ENCODE measurements at places on chromosomes 1 and 21.

DNA sequence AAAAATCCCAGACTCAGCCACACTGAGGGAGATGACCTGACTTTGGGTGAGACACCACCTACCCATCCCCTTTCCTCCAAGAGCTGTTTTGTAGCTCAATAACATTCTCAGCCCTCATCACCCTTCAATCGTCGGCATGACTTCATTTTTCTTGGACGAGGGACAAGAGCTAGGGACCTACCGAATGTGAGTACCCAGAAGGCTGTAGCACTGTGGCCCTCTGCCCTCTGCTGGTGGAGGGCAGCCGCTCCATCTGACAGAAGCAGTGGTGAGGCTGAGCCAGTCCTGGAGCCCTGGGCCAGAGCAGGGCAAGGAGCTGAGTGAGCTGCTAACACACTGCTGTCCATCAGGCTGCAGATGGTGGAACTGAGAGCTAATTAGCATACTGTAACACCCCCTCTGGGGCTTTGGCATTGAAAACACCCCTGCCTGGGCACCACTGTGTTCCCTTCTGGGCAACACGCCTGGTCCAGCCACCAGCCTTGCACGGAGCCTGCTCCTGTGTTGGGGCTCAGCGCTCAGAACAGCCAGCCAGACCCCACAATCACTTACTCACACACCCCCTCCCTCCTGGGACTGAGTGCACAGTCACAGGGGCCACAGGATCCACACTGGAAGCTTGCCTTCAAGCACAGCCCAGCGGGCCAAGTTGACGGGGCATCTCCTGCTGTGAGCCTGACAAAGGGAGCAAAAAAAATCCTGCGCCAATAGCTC, 18.3 kb upstream of the ALPL start:
- no peak for DNase-seq

DNA sequence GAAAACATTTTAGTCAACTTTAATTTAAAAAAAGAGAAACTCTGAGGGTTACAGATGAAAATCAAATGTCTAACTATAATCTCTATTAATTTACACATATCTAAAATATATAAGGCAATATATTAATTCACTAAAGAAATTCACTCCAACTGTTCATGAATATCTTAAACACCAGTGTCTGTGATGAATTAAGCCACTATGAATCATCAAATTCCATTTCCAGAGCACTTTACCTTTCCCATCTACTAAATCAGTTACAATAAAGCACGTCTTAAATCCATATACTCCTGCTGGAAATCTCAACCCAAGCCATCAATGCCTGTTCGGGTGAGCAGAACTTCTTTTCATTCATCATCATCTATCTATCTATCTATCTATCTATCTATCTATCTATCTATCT, 4.3 kb downstream of the TAF5L start:
- DNase-seq, result no peak

DNA sequence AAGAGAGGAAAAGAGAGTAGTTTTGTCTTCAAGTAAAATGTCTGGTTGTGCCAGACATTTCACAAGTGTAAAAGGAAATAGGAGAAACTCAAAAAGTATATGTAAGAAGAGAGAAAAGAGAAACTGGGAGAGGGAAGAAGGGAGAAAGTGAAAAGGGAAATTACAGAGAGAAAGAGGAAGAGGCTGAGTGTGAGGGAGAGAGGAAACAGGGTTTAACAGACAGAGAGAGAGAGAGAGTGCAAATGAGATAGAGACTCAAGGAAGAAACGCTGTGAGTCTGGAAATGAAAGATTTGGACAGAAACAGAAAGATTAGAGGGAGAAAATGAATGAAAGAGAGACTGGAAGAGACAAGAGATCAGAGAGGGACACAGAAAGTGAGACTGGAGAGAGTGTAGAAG, 806.2 kb downstream of the PLA2G4A start:
- no peak for DNase-seq

DNA sequence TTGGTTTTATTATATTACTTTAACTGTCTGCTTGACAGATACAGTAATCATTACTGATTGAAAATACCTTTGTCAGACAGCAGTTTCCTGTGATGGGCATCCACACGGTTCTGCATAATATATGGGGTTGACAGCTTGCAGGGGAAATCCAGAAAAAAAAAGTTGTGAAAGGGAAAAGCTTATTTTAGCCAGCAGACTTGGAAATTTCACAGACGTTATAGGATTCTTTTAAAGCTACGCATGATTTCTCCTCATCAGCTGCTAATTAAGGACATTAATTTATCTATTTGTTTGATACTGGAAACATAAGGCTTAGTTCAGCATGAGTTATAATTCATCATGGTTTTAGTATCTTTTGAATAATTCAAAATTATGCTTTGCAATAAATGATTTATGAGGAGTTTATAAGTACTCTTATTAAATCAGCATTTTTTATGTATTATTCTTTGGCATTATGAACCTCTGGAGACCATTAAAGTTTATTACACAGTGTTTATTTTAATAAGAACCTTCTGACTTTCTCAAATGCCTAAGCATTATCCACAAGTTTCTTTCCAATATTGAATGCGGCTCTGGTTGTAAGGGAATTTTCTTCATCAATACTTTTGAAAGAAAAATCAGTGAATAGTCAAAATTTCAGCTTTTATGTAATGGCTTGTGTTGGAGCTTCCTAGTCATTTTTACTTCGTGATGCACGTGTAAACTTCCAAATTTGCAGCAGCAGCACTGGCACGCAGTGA, 235.3 kb upstream of the KCNK2 start:
- no peak for DNase-seq

DNA sequence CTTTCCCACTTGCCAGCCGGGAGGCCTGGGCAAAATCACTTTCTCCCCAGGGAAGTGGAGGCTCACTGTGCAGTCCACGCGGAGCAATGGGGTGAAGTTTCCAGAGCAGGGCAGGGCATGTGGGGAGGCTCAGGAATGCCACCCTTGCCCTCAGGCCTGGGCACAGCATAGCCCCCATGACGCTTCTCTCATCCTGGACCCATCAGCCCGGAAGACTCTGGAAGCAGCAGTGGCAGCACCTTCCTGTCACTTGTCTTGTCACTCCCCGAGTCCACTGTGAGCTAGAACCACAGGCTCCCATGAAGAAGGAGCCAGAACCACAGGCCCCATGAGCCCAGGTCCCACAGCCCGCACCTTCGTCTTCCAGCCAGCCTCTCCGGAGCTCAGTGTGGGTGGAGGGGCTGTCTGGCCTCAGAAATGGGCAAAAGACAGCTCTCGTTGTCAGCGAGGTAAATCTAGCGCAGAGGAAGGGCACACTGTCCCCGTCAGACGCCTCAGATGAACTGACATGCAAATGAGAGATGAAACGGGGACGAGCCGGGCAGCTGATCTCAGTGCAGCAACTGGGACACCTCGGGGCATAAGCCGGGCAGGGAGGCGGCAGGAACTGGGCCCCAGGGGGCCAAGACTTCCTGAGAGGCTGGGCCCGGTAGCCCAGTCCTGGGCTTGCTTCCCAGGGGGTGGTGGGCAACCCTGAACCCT, 6.1 kb downstream of the PDE9A start:
- no peak for DNase-seq

DNA sequence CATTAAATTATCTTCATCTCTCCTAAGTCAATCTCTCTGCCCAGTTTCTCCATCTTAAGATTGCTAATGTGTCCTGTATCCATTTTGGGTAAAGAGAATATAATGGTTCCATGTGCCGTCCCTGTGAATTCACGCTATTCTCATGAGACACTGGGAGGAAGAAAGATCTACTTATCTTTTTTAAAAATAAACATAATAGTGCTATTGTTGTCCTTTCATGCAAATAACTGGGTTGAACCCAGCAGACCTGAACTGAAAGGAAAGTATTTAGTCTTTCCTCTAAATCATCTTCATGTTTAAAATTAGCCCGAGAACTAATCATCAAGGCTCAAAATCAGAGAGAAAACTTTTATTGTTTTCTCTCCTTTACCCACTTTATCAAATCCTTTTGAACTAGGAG, 22.4 kb downstream of the SLAMF1 start:
- DNase-seq, result no peak

GRCh38 chr1:8343464-8344001, 25.6 kb downstream of the SLC45A1 start:
- no peak for DNase-seq

GRCh38 chr1:178964469-178965330, 61.0 kb upstream of the FAM20B start:
- DNase-seq, result no peak

DNA sequence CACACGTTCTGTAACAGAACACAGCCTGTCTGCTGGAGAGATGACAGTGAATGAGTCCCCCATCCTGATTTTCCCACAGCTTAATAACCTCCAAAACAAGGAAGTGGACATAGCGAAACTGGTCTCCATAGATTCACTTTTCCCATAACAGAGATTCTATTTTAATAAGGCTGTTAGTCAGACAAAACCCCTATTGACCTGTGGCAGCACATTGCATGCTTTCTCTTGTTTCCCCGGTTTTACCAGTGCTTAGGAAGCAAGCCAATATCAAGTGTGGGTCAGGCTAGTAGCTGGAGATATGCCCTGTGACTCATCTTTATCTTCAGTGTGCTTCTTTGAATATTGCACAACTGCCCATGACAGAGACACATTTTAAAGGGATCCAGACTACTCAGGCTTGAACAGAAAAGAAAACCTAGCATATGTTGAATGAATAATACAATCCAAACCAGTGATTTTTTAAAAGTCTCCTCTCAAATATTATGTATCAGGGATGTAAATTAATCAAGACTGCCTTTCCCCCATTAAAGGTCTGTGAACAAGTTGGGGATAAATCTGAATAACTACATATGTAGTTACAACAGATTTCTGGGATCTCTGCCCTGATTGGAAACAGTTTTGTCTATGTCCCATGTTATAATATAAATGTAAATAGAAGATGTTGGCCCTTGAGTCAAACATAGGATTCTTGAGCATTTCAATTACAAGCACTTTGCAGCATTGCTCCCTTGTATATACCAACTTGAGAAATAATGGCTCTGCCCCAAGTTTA, 11.9 kb upstream of the CLDN8 start:
- DNase-seq, result no peak

- no peak for DNase-seq
Measured at GRCh38 chr1:153094426-153094825, at the start of gene SPRR2E. TSS of gene SPRR2E (minus strand) at chr1:153094526. CDS start at chr1:153093751, 775 bp downstream.

GRCh38 chr1:215569986-215570824, 3.1 kb downstream of the KCTD3 start:
- no peak for DNase-seq

DNA sequence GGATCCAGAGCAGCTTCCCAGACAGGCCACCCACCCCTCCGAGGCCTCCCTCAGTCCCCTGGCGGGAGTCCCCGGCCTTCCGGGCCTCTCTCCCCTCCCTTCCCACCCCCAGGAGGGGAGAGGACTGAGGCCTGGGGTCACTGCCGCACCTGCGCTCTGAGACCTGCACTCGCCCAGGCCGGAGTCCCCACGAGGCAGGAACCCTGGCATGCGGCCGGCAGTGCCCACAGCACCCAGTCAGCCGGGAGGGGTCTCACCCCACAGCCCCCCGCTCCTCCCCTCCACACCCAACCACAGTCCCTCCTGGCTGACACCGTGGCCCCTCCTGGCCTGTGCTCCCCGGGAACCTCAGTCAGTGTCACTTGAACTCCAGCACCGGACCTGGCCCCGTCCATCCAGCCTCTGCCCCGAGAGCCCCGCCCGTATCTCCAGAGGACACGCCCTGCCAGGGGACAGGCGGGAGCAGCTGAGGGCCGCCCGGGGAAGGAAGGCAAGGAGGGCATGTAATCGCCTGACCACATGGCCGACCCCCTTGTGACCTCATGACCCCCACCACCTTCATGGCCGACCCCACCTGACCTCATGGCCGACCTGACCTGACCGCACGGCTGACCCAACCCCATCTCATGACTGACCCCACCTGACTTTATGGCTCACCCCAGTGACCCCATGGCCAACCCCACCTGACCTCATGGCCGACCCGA, 28.7 kb upstream of the TTLL10 start:
- DNase-seq, result no peak

GRCh38 chr1:22749919-22750684, 39.5 kb downstream of the EPHB2 start:
- DNase-seq, result no peak

GRCh38 chr1:3597599-3597964, 13.7 kb downstream of the MEGF6 start:
- DNase-seq, result no peak

DNA sequence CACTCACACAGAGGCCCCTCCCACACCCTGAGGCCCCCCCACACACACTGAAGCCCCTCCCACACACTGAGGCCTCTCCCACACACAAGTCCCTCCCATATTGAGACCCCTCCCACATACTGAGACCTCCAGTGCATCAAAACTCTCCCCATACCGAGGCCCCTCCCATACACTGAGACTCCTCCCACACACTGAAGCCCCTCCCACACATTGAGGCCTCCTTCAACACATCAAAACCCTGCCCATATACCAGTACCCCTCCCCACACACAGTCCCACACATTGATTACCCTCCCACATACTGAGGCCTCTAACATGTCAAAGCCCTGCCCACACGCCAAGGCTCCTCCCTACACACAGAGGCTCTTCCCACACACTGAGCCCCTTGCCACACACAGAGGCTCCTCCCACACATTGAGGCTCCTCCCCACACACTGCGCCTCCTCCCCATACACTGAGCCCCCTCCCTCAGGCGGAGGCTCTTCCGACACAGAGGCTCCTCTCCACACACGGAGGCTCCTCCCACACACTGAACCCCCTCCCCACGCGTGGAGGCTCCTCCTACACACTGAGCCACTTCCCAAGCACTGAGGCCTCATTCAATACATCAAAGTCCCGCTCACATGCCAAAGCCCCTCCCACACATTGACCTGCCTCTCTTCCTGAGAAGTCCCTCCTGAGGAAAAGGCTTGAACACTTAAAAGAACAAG, 392.3 kb downstream of the CAMTA1 start:
- no peak for DNase-seq

DNA sequence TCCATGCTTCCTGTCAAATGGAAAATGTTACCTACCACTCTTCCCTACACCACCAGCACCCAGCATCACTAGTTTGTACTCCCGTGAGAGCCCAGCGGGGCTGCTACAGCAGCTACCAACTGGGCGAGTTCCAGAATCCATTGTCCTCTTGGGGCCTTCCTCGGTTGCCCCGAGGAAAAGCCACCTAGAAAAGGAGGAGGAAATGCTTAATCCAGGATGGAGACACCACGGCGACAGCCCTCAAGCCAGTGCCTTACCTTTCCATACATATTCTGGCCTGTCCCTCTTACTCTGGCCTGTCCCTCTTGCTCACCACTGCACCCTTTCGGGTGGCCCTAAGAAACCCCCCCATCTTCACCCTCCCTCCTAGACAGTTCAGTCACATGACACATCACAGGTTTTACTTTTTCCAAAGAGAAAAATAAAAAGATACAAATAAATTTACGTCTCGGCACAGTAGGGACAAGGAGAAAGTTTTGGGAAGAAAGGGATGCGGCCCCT, 478 bp downstream of the RIT1 start:
- DNase-seq, result no peak

DNA sequence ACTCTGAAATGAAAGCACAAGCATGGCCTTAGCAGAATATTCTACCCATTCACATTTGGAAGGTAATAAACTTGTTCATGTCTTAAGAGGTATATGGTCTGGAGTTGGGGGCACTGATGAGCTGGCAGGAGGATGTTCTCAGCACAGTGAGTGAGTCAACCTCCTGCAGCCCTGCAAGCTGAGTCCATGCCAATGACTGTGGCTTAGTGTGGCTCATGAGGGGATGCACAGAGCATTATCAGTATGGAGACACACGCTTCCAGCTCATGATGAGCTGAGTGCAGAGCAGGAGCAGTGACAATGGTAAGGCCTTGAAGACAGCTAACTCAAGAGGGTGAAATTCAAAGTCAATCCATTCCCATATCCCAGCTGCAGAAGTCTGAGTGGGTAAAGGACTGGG, 102.3 kb downstream of the TNFSF18 start:
- no peak for DNase-seq

GRCh38 chr1:8468751-8469150, 150.8 kb downstream of the SLC45A1 start:
- DNase-seq, result no peak

- DNase-seq, result no peak
Measured at GRCh38 chr1:179881642-179882252, 338 bp upstream of the TOR1AIP1 start.
